T-helper 17 cell (primary cell): ENCODE measurements at places on chromosomes 5 and 9.
A peak's percentile ranks its signal among the peaks of the same experiment; 100 is the strongest.

GRCh38 chr5:24475101-24475500 lies 169.7 kb downstream of the CDH10 start:
- DNase-seq = no peak

- no peak for DNase-seq
Measured at GRCh38 chr9:18768951-18769622, 263.9 kb downstream of the SAXO1 start.

DNA sequence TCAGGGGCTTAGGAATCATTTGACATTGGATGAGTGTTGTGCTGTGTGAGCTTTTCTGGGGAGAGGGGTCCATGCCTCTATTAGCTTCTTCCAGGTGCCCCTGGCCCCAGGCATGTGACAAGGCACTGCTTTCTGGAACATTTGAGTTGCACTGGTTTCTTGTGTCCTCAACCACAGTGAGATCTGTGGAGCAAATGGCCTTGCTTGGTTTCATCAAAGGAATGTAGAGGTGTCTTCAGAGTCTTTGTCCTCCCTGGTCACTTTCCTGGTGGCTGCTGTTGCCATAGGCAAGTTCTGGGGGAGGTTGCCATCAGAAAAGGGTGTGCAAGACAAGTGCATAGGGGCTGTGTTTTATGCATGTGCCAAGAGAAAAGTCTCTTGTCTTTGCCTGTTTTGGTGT lies 157.5 kb downstream of the MACROH2A1 start:
- no peak for DNase-seq

- no peak for DNase-seq
Measured at GRCh38 chr5:100905259-100905914, 2.3 kb upstream of the ST8SIA4 start.

GRCh38 chr9:134316449-134317160 lies 9.7 kb upstream of the RXRA start:
- DNase-seq = no peak

- no peak for DNase-seq
Measured at GRCh38 chr9:130535818-130536521, 43.4 kb upstream of the FUBP3 start.

DNA sequence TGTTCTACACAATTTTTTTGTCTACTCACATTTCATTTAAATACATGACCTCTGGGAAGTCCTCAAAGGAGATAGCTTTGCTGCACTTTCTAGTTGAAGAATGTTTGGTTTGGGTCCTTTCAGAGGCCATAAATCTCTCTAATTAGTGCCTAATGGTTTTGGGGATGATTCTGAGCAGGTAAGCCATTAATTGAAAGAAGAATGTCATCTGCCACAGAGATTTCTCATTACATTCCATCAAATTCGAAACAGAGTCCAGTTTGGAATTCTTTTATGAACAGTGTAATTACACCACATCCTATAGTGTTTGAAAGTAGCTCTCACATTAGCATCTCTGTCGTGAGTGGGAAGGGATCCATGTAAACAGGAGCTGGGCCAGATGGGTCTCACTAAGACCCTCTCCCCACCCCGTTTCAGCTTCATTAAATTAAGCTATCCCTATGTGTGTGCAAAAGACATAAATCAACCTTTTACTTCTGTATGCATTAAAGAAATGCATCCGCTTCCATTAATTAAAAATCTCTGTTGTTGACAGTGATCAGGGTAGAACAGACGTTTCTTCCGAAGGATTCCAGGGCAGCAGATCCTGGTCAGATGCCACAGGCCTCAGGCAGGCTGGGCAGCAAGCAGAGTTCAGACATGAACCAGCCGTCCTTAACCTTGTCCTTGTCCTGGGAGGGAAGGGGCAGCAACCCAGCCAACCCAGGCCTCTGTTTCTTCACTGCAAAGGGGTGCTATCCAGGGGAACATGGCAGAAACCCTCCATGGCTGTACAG lies 99.8 kb upstream of the MAP1B start:
- DNase-seq = no peak

- DNase-seq = no peak
Measured at GRCh38 chr9:107932046-107932445, 442.5 kb upstream of the KLF4 start.

GRCh38 chr5:169667896-169668674 lies 31.0 kb downstream of the DOCK2 start:
- no peak for DNase-seq

- DNase-seq = no peak
Measured at GRCh38 chr9:136578915-136579649, 33.2 kb upstream of the NOTCH1 start.

DNA sequence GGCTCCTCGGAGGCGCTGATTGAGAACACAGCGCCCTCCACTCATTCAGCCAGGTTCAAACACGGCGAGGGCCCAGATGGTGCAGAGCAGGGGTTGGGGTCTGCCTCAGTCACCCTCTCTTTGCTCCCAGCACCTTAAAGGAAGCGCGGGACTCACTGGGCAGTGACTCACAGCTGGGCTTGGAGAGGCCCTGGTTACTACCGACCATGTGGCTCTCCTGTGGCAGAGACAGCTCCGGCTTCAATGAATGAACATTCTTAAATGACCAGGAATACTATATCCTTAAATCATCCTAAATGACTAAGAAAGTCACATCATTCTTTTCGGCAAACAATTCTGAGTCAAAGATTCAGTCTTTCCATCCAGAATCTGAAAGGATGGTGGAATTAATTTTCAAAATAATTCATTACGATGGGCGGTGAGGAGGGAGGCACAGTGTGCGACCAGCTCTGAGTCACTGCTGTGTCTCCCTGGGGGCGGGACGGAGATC lies 1.6 kb upstream of the INPP5E start:
- DNase-seq = no peak

- DNase-seq = no peak
Measured at GRCh38 chr9:127045148-127045547, 77.3 kb downstream of the ANGPTL2 start.

DNA sequence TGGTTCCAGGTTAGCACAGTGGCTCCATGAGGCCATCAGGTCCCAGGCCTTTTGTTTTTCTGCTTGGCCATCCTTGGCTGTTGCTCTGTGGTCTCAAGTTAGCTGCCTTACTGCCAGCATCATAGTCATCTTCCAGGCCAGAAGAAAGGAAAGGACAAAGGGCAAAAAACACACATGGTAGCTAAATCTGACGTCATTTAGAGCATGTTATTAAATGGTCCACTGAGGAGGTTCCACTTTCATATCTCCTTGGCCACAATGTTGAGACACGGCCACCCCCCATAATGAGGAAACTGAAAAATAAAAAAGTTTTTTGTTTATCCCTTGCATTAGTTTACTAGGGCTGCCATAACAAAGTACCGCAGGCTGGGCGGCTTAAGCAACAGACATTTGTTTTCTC lies 106.4 kb upstream of the NIPBL start:
- DNase-seq = no peak

GRCh38 chr9:122036988-122037387 lies 56.1 kb downstream of the TTLL11 start:
- DNase-seq = no peak

- DNase-seq = no peak
Measured at GRCh38 chr9:121156263-121156731, 45.4 kb downstream of the RAB14 start.

DNA sequence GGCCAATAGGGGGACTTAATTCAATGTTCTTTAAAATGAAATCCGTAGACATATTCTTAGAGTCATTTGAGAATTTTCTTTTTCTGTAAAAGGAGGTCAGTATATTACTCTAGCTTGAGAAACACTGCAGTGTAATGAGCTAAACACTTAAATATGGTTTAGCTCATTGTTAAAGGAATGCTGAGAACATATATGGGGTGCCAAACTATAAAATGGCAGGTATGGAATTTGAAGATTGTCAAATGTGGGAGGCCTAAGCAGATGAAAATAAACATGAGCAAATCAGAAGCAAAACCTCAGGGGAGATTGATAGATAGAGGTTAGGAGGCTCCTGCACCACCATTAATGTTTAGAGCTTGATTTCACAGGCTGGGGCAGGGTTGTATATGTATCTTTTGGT lies 57.9 kb downstream of the STX17 start:
- no peak for DNase-seq

- peak; percentile 75 for DNase-seq
Measured at GRCh38 chr5:111278858-111279504, 54.8 kb downstream of the CAMK4 start.

DNA sequence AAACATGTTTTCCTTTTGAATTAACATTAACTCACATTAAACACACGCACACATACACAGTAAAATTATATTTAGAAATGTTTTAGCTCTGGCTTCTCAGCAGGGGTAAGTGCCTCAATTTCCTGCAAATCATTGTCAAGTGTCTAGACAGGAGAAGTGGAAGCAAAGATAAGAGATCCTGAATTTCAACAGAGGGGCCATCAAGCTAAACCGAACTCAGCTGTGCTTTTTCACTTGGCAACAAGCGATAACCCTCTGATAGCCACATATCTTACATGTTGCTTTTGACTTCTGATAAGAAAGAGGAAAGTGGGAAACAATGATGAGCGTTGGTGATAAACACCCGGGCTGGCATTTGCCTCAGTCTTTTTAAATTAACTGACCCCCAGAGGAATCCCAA lies 79.7 kb upstream of the SPDL1 start:
- DNase-seq = no peak

DNA sequence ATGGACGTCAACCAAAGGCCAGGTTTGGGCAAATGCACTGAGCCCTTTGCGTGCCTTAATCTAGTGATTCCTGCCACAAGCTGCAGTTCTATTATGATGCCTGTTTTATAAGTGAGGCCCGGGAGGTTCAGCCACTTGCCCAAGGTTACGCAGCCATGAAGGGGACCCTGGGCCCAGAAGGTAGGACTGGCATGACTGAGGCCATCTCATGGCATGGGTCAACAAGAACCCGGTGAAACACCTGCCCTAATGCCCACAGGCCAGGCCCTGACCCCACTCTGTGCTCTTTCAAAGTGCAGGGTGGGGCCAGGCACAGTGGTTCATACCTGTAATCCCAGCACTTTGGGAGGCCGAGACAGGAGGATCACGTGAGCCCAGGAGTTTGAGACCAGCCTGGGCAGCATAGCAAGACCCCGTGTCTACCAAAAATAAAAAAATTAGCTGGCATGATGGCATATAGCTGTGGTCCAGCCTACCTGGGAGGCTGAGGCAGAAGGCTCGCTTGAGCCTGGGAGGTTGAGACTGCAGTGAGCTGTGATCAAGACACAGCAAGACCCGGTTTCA lies 8.6 kb downstream of the NINJ1 start:
- no peak for DNase-seq

- DNase-seq = no peak
Measured at GRCh38 chr5:54254482-54255198, 55.7 kb downstream of the ARL15 start.

DNA sequence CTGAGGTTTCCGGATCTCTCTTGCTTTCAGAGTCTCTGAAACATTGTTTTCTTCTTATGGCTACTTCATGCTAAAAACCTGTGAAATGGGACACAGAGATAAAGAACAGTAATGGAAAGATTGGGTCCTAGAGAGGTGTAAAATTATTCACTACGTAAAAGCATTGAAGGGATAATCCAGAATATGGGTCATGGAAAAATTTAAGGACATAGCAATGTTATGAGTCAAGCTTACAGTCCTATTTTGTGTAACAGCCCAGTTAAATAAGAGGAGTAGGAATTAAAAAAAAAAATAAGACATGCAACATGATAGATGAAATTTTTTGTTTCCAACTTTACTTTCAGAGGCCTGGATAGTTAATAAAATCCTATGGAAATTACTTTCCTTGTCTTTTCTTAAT lies 61.9 kb upstream of the ELL2 start:
- DNase-seq = no peak

GRCh38 chr5:141929398-141930058 lies 5.9 kb downstream of the DELE1 start:
- DNase-seq = no peak

GRCh38 chr5:56838409-56839039 lies 23.2 kb downstream of the MAP3K1 start:
- DNase-seq = no peak

DNA sequence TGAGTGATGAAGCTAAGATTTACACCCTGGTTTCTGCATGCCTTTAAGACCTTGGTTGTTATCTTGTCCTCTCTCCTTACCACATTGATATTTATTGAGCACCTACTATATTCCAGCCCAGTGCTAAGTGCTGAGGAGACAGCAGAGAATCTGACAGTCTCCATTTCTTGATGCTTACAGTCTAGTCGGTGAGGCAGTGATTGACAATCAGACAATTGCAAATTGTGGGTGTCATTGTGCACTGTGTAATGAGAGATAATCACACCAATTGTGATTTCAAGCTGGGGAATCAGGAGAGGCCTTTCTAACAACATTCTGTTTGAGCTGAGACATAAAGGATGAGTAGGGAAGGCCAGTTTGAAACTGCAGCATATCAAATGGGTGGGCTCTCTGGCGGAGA lies 41.7 kb upstream of the PPARGC1B start:
- no peak for DNase-seq

- no peak for DNase-seq
Measured at GRCh38 chr9:130325921-130326320, 60.4 kb downstream of the HMCN2 start.

- no peak for DNase-seq
Measured at GRCh38 chr9:69809304-69809863, 11.2 kb upstream of the CFAP95 start.
